ENCODE measurements at places on chromosomes 1 and 21.

GRCh38 chr1:55284856-55285255 is 69.7 kb upstream of the USP24 start:
- no peak for DNase-seq

GRCh38 chr1:44723496-44724295 is 7.3 kb downstream of the RNU5D-1 start:
- peak; percentile 30 for DNase-seq

- no peak for DNase-seq
Measured at GRCh38 chr1:194809665-194810064, 1623.3 kb upstream of the B3GALT2 start.

DNA sequence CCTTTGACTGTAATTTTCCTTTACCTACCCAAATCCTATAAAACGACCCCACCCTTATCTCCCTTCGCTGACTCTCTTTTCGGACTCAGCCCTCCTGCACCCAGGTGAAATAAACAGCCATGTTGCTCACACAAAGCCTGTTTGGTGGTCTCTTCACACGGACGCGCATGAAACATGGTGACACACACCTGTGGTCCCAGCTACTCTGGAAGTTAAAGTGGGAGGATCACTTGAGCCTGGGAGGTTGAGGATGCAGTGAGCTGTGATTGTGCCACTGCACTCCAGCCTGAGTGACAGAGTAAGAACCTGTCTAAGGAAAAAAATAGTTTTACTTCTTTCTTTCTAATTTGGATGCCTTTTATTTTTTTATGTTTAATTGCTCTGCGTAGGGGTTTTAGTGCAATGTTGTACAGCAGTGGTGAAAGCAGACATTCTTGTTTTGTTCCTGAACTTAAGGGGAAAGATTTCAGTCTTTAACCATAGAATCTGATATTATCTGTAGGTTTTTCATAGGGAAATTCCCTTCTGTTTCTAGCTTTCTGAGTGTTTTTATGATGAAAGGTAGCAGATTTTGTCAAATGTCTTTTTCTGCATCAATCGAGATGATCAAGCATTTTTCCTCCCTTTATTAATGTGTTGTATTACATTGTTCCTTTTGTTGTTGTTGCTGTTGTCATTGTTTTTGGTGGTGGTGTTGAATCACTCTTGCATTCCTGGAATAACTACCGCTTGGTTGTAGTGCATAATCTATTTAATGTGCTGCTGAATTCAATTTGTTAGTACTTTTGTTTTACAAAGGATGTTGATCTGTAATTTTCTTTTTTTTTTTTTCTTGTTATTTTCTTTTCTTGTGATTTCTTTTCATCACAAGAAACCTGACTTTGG is 497.4 kb downstream of the DISC1 start:
- DNase-seq, result no peak

- DNase-seq, result no peak
Measured at GRCh38 chr1:45187725-45188124, 18.7 kb downstream of the ZSWIM5 start.

GRCh38 chr1:30534551-30534940 is 188.8 kb downstream of the MATN1 start:
- DNase-seq, result no peak

DNA sequence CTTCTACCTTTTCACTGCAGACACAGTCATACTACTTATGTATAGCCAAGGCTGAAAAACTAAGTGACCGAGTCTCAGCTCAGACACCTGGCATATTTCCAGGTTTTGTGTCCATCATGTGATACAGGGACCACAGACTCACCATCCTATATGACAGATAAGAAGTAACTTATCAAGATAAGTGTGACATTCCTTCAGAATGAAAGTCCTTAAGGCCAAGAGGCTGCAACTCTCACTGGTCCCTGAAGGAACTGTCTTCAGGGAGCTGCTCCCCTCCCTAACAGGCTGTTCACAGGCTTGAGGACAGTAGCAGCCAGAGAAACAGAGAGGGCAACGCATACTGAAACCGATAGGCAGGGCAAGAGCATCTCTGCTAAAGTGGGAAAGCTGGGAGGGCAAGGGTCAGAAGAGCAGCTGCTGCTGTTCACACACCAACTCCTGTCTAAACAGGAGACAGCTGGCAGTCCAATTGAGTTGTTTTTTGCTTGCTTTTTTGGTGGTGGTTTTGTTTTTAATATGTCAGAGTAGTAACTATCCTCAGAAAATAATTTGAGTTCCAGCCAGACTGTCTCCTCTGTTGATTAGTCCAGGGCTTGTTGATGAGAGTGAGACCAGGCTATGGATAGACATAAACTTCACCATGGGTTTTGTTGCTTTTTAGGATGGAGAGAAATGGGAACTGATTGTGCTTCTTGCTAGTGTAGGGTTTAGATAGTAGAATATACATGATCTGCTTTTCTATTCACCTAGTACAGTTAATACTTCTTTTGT is 67.7 kb downstream of the MACF1 start:
- DNase-seq, result no peak

DNA sequence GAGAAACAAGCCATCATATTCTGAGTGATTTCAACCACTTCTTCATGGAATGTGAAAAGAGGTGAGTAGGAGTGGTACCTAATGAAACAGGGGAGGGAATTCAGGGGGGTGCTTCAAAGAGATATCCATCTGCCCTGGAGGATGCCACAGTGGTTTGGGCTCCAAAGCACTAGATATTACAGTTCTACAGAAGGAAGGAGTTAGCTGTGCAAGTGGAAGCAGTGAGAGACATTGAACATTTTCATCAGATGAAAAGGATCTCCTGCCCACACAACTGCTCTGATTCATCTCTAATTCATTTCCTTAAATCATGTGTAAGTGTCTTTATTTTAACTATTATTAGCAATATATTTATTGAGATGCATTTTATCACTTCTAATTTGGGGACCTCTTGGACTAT is 2.8 kb upstream of the RGS5 start:
- DNase-seq, result no peak

Measured in naive thymus-derived CD4-positive, alpha-beta T cell (primary cell).